Stimulated activated naive B cell treated with anti-CD40 and anti-IgM and Interleukin-4, amounts not matched to agents 10 μg/mL and 1 μg/mL and 100 μg/mL, for 72 hours (primary cell): ENCODE measurements at places on chromosomes 16 and 17.

- H3K4me1 ChIP-seq, result no peaks in the 10 kb centered on the region
- H3K4me3 ChIP-seq, result no peak overlapping the region
- no peaks in the 10 kb centered on the region for H3K36me3 ChIP-seq
- DNase-seq, result no peak
Observed at GRCh38 chr17:73972056-73972455, 231.4 kb upstream of the RPL38 start.

GRCh38 chr17:46036491-46036890 is 37.4 kb downstream of the STH start:
- no peak overlapping the region for H3K4me3 ChIP-seq
- DNase-seq, result no peak
- no peaks in the 10 kb centered on the region for H3K27me3 ChIP-seq
- H3K4me1 ChIP-seq, result peaks cover 23% of the 10 kb centered on the region

- H3K36me3 ChIP-seq, result peaks cover 9% of the 10 kb centered on the region
- peaks cover 16% of the 10 kb centered on the region for H3K27me3 ChIP-seq
- no peak overlapping the region for H3K4me3 ChIP-seq
- H3K4me1 ChIP-seq, result peaks cover 21% of the 10 kb centered on the region
- no peak for DNase-seq
Observed at GRCh38 chr17:37752482-37752881, 7.6 kb upstream of the HNF1B start.

GRCh38 chr17:50721194-50722010 is 2.0 kb downstream of the LUC7L3 start:
- peaks cover 34% of the 10 kb centered on the region for H3K4me1 ChIP-seq
- peaks cover 8% of the 10 kb centered on the region for H3K36me3 ChIP-seq
- DNase-seq, result no peak

DNA sequence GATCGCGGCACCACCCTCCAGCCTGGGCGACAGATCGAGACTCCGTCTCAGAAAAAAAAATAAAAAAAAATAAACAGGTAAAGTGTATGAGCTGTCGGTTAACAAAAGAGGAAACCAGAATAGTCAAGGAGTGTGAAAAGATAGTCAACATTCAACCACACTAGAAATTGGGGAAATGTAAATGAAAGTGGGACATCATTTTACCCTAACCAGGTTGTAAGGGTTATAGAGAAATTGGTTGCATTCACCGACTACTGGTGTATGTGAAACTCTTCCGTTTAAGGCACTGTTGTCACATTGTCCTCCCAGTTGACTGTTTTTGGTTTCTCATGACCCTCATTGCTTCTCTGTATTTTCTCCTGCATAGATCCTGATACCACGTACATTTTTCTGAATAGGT is 62.8 kb downstream of the RABEP1 start:
- no peak overlapping the region for H3K4me3 ChIP-seq
- no peak for DNase-seq
- peaks cover 26% of the 10 kb centered on the region for H3K36me3 ChIP-seq
- H3K4me1 ChIP-seq, result peaks cover 6% of the 10 kb centered on the region
- peak overlapping the region; percentile 51 for H3K27ac ChIP-seq

GRCh38 chr16:66553223-66553622 is 847 bp downstream of the CKLF start:
- H3K27me3 ChIP-seq, result peaks cover 5% of the 10 kb centered on the region
- H3K36me3 ChIP-seq, result peaks cover 29% of the 10 kb centered on the region
- peaks cover 75% of the 10 kb centered on the region for H3K4me1 ChIP-seq
- peak overlapping the region; percentile 97 for H3K4me3 ChIP-seq
- no peak for DNase-seq

DNA sequence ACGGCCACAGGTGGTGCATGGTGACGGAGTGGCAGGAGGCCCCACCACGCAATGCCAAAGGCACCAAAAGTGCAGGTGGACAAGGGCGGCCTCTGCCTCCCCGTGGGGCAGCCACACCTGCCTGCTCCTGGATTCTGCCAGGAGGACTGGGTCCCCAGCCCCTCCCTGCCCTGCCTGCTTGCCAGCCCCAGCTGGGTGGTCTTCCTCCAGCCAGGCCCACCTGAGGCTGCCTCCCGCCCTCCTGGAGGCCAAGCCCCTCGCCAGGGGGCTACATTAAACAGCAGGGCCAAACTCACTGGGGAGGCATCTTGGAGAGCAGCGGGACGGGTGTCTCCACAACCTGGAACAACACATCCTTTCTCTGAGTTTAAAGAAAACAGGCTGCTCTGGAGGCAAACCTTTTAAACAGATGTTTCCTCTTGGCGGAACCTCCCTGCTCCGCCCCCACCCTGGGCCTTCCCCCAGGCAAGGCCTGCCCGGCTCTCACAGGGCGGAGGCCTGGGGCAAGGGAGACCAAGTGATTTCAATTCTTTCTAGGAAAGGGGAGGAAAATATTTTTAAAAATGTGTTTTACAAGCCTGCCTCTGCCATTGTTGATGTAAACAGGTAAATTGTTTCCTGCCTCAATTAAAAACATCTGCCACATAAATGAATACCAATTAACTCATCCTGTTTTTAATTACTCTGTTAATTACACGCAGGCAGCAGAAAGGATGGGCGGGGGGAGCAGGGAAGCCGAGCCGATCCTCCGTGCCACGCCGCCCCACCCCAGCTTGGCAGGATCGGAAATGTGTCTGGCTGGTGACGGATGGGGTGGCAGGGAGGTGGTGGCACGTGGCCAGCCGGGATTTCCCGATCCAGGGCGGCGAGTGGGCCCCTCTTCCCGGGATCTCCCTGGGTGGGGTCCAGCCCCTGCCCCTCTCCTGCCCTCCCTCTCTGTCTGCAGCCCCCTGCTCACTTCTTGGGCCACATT is 54.4 kb upstream of the PABPN1L start:
- H3K27me3 ChIP-seq, result no peaks in the 10 kb centered on the region
- DNase-seq, result no peak
- peaks cover 72% of the 10 kb centered on the region for H3K4me1 ChIP-seq
- peak overlapping the region; percentile 82 for H3K27ac ChIP-seq

DNA sequence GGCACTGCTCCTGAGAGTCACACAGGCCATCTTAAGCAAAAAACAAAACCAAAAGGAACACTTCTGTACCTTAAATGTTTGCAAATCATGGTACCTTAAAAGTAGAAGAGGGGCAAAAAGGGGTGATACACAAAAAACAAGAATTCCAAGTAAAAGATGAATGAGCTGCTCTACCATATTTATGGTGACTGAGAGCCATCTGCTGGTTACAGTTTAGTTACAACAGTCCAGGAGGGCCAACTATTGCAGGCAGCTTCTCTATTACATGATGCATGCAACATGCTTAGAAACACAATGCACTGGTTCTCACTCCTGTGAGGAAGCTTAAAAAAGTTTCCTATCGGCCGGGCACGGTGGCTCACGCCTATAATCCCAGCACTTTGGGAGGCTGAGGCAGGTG is 53.5 kb downstream of the STX8 start:
- H3K27me3 ChIP-seq, result no peaks in the 10 kb centered on the region
- no peak overlapping the region for H3K4me3 ChIP-seq
- H3K36me3 ChIP-seq, result peaks cover 22% of the 10 kb centered on the region

GRCh38 chr16:84616515-84616914 is 1.4 kb downstream of the COTL1 start:
- H3K36me3 ChIP-seq, result peaks cover 41% of the 10 kb centered on the region
- peak overlapping the region; percentile 97 for H3K4me3 ChIP-seq
- DNase-seq, result no peak
- H3K27ac ChIP-seq, result peak overlapping the region; percentile 92

GRCh38 chr16:22220069-22220440 is 14.0 kb downstream of the EEF2K start:
- H3K36me3 ChIP-seq, result peaks cover 30% of the 10 kb centered on the region
- peaks cover 37% of the 10 kb centered on the region for H3K4me1 ChIP-seq
- H3K27ac ChIP-seq, result no peak overlapping the region
- no peak for DNase-seq
- no peaks in the 10 kb centered on the region for H3K27me3 ChIP-seq
- H3K4me3 ChIP-seq, result no peak overlapping the region

GRCh38 chr17:14833201-14833785 is 431.8 kb downstream of the PMP22 start:
- H3K27ac ChIP-seq, result no peak overlapping the region
- DNase-seq, result no peak
- H3K4me3 ChIP-seq, result no peak overlapping the region
- no peaks in the 10 kb centered on the region for H3K36me3 ChIP-seq
- peaks cover 8% of the 10 kb centered on the region for H3K4me1 ChIP-seq

DNA sequence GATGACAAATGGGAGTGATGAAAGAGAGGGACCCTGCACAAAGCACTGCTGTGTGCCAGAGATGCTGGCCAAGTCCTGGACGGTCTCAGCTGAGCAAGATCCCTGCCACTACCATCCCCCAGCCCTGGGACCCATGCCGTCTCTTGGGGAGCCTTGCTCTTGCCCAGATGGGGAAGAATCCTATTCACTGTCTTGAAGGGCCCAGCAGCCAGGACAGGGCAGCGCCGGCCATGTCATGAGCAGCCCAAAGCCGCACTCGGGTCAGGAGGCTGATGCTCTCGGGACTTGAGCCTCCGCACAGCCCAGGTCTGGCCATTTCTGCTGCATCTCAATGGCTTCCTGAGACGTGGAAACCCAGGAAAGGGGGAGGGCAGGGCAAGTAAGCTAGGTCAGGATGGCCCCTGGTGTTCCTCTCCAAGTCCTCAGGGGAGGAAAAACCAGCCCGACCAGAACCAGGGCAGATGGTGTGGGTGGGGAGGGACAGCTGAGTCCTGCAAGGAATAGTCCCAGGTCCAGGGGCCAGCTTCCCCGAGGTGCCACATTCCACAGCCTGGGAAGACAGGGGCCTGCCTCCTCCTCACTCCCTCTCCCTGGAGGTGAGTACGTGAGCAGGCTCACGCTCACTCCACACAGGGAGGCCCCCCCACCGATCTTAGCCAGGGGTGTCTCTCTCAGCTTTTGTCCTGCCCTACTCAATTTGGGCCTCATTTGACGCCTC is 7.8 kb upstream of the KRT19 start:
- DNase-seq, result no peak
- no peaks in the 10 kb centered on the region for H3K36me3 ChIP-seq
- peaks cover 63% of the 10 kb centered on the region for H3K27me3 ChIP-seq
- no peak overlapping the region for H3K27ac ChIP-seq
- H3K4me3 ChIP-seq, result no peak overlapping the region

- H3K27me3 ChIP-seq, result peaks cover 15% of the 10 kb centered on the region
- H3K36me3 ChIP-seq, result no peaks in the 10 kb centered on the region
- H3K27ac ChIP-seq, result no peak overlapping the region
- DNase-seq, result no peak
- H3K4me1 ChIP-seq, result no peaks in the 10 kb centered on the region
Observed at GRCh38 chr16:57863434-57864160, 61.3 kb upstream of the KIFC3 start.
